Inflammatory macrophage treated with lipopolysaccharide for 1 hour (primary cell): ENCODE measurements at places on chromosomes 1 and 21.

DNA sequence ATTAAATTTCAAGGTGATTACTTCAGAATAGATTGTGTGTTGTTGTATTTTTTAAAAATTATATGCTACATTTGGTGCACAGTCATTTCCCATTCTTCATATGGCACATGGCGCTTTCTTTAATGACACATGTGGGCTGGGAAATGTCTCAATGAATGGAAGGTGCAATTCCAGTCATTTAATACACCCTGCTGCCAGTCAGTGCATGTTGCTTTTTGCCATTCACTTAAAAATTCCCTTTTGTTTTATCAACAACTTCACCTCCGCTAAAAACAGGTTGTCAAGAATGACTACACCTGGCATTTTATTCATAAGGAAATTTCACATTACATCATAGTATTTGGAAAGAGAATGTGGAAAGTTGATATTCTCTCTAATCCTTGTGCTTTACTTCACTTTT is 716.4 kb upstream of the ADAMTS5 start:
- DNase-seq: no peak

- no peak for DNase-seq
Measured at GRCh38 chr1:81899214-81899821, 98.6 kb downstream of the ADGRL2 start.

DNA sequence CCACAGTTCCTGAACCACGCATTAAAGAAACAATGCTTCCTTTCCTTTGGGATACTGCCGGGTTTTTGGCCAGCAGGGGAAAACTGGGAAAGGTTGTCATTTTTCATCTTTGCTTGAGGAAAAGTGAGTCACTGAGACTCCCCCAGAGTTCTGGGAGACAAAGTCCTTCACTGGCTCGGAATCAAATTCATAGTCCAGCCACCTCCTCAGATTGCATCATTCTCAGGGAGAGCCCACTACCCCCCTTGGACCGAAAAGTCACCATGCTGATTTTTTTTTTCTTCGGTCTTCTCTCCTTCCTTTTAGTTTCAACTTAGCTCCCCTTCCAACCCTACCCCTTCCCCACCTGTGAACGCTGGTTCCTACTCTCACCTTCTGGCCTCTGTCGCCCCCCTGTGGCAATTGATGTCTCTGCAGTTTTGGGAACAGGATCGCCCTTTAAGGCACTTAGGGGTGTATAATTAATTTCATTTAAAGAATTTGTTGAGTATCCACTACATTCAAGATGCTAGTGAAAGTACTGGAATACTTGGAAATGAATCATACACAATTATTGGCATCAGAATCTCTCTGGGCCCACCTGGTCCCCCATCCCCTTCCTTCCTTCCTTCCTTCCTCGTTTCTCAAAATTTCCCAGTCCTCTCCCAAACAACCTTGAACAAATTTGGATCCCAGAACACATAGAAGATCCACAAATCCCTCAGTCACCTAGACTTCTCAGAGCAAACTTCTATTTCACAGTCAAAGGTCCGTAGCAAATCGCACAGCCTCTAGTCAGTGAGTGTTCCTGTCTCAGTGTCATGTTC is 6.9 kb downstream of the ACKR1 start:
- DNase-seq: no peak

GRCh38 chr1:25724201-25724600 is 75.8 kb upstream of the SELENON start:
- no peak for DNase-seq

DNA sequence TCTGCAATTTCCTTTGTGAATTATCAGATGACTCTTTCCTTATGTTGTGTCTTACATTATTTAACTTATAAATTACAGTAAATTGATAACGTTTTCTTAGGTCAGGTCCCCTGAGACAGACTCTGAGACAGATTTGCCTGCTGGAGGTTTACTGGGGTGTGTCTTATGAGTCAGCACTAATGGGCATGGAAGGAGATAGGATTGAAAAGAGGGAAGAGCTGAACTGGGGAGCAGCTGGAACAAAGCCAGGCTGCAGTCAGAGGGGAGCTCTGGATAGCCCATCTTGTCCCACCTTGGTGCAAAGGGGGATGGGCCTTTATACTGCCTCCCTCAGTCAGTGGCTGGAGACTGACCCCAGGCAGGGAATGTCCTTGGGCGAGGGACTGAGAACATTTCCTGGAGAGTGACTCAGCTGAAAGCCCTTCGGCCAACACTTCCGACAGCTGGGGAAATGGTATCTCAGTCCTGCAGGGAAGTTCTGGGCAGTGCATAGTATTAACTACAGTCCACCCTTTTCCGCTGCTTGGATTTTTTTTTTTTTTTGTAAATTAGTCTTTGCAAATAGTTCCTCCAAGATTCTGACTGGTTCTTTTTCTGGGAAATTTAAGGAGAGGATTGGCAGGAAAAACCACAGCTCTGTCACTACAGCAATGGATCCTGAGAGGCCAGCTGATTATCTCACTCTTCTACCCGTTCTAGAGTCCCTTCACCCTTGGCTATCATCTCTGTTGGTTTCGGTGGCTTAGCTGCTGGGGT is 39.1 kb upstream of the CDC42BPA start:
- no peak for DNase-seq

DNA sequence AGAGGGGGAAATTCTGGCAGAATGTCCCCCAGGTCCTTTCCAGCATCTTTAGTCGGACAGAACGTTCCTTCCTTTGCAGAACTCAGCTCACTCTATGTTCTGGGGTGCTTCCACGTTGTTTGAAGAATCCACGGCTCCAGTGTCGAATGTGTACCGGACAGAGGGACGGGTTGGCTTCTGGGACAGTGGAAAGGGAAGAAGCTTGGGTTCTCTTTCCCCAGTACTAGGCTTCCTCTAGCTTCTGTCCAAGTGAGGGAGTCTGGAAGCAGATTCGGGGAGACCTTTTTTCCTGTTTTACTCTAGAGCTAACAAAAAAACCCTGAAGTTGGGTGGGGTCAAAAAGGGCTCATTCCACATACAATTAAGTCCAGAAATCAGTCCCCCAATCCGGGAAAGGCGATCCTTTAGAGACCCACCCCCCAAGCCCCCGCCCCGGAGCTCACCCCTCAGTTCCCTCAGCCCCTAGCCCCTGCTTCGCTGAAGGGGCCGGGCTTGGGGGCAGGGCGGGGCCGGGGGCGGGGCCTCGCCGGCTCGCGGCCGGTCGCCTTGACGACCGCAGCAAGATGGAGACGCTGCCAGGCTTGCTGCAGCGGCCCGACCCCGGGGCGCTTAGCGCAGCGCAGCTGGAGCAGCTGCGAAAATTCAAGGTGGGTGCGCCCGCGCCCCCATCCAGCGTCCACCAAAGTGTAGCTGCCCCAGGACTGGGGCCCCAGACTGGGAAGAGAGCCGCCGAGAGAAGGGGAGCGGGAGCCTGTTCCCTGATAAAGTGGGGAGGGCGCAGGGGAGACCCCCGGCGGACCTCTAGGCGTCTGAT is at the start of gene RIIAD1:
TSS of gene RIIAD1 (plus strand) at position 549 of the 814 bp plus-strand sequence. CDS start at position 564, 15 bp downstream.
- DNase-seq: no peak

- no peak for DNase-seq
Measured at GRCh38 chr1:232483826-232484225, 146.1 kb downstream of the SIPA1L2 start.
